ENCODE measurements at places on chromosomes 16 and 17.

DNA sequence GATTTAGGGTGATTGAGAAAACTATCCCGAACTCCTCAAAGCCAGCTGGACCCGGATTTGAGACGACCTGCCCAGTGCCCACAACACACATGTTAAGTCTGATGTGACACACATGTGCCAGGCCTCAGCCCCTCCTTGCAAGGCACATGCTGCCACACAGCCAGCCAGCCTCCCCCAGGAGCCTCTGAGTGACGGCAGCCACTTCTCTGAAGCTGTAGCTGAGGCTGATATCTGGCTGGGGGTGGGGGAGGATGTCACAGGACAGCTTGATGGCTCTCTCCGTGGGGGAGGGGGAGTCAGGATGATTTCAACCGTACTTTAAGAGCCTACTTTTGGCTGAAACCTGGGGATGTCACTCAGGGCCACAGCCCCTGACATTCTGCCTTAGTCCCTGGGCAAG lies 40.9 kb downstream of the SRCIN1 start:
- DNase-seq, result no peak

GRCh38 chr16:66418165-66418962 lies 8.7 kb upstream of the BEAN1 start:
- no peak for DNase-seq

- no peak for DNase-seq
These were observed 7.5 kb downstream of the STX1B start for GRCh38 chr16:31002862-31003341.

DNA sequence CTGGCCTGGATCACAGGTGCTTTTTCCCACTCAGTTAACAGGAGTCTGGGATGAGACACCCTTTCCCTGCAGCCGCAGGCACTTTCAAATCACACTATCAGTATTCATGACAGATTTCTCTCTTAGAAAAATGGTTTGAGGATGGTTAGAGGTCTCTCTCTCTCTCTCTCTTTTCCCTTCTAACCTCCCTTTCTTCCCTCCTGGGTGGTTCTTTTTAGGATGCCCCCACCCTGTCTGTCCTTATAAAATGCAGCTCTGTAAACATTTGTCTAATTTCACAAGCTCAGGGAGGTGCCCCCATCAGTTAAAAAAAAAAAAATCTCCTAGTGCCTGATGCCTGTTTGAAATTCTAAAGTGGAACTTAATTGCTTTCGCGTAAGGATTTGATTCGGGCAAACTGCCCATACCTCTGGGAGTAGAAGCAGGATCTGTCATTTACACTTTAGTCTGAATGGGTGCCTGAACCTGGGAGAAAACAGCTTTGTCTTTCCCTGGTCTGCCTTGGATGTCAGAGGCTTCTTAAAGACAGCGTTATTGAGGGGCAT lies 158.8 kb downstream of the CCDC182 start:
- no peak for DNase-seq

GRCh38 chr17:32720671-32721070 lies 156.3 kb downstream of the MYO1D start:
- DNase-seq, result no peak

DNA sequence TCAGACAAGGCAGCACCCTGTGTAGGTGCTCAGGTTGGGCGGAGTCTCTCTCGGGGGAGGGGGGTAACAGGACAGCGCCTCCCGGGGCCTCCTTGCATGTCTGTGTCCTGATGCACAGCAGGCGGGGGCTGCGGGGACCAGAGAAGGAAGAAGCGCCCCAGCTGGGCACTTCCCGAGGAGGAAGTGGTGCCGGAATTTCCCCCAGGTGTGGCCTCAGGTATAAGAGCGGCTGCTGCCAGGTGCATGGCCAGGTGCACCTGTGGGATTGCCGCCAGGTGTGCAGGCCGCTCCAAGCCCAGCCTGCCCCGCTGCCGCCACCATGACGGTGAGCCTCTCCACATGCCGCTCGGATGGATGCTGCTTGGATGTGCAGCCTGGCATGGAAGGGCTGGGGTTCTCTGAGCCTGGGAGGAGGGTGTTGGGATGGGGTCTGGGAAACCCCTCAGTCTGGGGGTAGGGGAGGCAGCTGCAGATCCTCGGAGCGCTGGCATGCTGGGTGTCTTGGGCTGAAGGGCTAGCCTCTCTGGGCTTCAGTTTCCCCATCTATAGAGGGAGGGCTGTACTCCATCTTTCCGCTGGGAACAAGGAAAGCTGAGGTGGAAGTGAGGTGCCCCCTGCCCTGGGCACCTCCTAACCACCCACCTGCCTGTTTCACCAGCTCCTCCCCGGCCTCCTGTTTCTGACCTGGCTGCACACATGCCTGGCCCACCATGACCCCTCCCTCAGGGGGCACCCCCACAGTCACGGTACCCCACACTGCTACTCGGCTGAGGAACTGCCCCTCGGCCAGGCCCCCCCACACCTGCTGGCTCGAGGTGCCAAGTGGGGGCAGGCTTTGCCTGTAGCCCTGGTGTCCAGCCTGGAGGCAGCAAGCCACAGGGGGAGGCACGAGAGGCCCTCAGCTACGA lies at the start of gene IL17C:
TSS of gene IL17C (plus strand) at position 250 of the 908 bp plus-strand sequence. CDS start at position 320, 70 bp downstream.
- no peak for DNase-seq

- DNase-seq, result no peak
These were observed 53.9 kb upstream of the CHMP6 start for GRCh38 chr17:80937462-80938381.

DNA sequence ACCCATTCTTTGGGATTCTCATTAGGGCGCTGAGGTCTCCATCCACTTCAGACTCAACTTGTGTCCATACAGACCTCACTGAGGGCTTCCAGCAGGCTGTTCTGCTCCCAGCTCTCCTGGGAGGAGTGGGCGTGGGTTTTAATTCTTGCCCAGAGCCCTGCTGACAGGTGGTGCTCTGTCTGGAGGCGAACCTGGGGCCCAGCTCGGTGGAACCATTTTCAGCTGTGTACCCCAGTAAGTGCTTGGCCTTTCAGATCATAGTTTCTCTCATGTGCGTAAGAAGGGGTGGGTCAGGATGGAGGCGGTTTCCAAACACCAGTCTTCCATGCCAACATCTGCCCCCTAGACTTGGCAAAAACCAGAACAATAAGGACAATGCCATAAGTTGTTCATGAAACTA lies 21.4 kb upstream of the NKD1 start:
- no peak for DNase-seq

DNA sequence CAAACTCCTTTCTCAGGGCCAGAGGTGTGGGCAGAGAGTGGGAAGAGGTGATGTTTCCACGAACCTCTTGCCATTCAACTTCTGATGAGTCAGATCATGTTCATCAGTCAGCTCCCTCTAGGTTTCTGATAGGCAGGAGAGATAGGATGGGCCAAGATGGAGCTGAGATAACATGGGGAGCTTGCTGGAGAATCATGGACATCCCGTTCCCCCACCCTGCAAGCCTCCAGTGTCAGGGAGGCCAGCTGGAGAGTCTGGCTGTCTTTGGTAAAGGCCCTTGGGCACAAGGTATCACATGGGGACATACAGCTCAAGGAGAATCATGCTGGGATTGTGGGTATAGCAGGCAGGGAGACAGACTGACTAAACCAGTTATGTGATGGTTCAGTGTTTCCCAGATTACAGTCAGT lies 136.0 kb upstream of the IRX3 start:
- no peak for DNase-seq

- DNase-seq, result no peak
These were observed 7.3 kb downstream of the TRIM65 start for GRCh38 chr17:75889454-75889853.

All from stimulated activated CD4-positive, alpha-beta T cell treated with anti-CD3 and anti-CD28 coated beads, Interleukin-1b, Interleukin-23, amount 100 ng/mL, for 24 hours (primary cell).